ENCODE measurements at places on chromosomes 4 and X.

DNA sequence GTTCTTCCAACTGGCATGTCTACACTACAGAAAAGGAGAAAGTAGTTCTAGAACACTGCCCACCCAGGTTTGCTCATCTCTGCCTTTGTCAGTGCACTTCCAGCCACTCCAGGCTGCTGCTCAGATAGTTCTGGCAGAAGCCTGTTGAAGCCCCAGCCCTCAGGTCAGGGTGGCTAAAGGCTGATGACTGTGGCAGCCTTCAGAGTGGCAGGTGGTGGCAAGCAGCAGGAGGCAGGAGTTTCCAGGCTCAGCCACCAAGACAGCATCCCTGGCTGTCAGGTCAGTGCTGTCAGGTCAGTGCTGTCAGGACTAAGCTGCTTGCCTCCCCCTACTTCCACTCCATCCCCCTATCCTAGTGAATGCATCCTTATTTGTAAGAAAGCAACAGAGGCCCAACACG lies 100.4 kb downstream of the MAMLD1 start:
- no peak for DNase-seq

DNA sequence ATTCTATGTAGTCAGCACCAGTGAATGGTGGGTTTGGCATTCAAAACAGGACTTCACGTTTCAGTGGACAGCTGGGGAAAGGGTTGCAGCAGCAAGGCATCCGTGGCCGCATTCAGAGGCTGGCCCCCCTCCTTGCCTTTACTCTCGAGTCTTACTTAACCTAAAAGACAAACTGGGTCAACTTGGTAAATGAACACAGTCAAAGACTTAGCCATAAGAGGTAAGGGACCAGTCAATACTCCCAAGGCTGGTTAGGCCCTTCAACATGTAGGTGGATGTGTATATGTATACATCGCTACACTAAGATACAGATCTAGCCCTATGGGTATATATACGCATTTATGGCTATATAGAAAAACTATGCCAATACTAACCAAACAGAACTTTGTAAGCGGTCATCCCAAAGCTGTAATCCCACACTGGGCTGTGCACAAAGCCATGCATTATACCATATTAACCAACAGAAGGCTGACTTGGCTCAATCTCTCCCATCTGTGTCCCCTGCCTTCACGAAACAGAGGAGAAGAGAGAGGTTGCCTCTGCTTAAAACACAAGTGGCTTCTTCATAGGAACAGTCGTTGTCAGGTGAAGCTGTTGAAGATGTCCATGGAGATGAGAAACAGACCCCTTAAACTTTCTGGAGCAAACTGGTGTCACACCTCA lies 61.9 kb downstream of the TSC22D3 start:
- no peak for DNase-seq

DNA sequence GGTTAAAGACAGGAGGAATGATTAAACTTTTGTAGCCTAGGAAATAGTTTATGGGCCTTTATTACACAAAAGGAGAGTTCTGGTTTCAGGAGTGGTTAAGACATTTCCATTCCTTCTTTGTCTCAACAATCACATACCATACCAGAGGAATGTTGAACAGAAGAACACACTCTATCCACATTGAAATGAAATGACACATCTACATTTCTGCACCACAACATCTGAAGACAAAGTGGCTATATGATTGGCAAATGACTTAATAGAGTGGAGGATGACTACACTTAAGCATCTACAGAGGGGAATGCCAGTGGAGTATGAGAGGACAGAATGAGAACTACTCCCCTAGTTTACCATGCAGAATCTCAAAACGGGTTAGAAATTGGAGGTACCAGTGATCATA lies 8.0 kb downstream of the CYP2U1 start:
- no peak for DNase-seq

DNA sequence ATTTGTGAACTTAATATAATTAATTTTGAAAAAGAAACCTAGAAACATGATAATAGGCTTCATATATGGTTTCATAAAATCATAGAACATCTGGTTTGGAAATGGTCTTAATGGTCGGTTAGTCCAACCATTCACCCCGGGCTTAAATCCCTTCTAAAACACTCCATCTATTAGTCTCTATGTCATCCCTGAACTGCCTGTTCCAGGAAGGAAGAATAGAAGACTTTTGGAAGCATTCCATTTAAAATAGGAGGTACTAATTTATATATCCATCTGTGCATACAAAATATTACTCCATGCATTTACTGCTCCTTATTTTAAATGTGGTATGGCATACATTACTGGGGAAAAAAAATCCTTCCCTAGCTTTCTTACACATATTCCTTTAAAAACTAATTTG lies 262.2 kb upstream of the DDX53 start:
- no peak for DNase-seq

GRCh38 chrX:19673375-19674040 lies 158.2 kb upstream of the MAP3K15 start:
- DNase-seq, result peak; percentile 83

- no peak for DNase-seq
Measured at GRCh38 chr4:35644591-35644990, 599.7 kb downstream of the ARAP2 start.

All from RWPE2 (cell line).